ENCODE measurements at places on chromosomes 13 and 19.

DNA sequence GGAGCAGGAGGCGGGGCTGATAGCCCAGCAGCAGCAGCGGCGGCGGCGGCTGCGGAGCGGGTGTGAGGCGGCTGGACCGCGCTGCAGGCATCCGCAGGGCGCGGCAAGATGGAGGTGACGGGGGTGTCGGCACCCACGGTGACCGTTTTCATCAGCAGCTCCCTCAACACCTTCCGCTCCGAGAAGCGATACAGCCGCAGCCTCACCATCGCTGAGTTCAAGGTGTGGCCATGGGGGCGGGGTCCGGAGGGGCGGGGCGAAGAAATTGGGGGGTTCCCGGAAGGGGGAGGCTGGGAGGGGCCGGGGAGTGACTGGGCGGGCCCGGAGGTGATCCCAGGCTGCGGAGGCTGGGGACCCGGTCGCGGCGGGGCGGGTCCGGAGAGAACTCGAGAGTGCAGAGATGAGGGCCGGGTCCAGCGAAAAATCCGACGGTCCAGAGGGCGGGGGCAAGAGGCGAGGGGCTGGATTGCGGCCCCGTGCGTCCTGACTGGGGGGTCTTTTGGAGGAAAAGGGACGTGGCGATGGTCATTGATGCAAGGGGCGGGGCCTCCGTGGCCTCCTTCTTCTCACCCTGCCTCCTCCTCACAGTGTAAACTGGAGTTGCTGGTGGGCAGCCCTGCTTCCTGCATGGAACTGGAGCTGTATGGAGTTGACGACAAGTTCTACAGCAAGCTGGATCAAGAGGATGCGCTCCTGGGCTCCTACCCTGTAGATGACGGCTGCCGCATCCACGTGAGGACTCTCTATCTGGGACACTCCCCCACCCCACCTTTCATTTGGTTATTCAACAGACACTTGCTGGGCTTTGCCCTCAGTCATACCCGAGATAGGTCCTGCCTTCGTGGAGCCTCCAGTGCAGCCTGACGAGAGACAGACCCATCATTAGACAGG is at the start of gene TBCB:
Gene TBCB, plus strand, starts transcription at position 16 of the 891 bp plus-strand sequence. Its CDS starts 93 bp downstream, at position 109.
- DNase-seq, result no peak

DNA sequence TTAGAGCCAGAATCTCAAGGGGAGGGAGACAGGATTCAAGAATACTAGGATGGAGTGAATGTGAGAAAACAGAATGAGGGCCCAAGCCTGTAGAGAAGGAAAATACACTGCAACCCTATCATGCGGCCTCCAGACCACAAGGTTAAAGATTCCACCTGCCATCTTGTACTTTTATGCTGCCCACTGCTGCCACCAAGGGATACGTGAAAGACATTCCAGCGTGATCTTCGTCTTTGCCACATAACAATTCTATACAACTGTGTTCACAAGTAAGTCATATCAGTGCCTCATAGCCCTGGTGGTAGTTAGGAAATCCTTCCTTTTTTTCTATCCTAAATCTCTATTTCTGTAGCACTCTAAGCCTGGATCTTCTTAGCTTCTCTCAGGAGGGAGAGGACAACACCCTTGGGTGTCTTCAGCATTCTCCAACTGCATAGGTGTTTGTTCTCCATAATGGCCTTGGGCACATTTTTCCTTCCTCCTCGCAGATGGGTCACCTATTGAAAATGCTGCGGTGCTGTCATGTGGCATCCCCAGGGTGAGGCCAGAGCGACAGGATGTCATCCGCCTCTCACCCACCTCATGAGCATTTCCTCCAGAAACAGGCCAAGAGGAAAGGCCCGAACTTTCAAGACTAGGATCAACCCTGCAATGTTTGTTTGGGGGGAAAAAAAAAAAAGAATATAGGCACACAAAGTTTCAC is 13.6 kb downstream of the TPT1 start:
- no peak for DNase-seq

GRCh38 chr13:102452836-102453235 is 51.0 kb upstream of the FGF14 start:
- no peak for DNase-seq

DNA sequence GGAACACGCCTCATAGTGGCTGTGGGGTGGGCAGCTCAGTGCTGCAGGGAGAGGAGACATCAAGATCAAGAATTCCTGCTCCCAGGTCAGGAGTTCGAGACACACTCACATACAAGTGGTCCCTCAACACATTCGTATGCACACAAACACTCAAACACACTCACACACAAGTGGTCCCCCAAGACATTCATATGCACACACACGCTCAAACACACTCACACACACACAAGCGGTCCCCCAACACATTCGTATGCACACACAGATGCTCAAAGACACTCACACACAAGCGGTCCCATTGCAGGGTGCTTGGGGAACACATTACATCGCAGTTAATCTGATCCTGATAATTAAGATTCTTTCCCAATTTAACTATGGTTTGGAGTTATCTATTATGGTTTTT is 28.2 kb downstream of the FCGBP start:
- no peak for DNase-seq

- DNase-seq, result no peak
Observed at GRCh38 chr13:111005808-111006505, 91.1 kb upstream of the ANKRD10 start.

DNA sequence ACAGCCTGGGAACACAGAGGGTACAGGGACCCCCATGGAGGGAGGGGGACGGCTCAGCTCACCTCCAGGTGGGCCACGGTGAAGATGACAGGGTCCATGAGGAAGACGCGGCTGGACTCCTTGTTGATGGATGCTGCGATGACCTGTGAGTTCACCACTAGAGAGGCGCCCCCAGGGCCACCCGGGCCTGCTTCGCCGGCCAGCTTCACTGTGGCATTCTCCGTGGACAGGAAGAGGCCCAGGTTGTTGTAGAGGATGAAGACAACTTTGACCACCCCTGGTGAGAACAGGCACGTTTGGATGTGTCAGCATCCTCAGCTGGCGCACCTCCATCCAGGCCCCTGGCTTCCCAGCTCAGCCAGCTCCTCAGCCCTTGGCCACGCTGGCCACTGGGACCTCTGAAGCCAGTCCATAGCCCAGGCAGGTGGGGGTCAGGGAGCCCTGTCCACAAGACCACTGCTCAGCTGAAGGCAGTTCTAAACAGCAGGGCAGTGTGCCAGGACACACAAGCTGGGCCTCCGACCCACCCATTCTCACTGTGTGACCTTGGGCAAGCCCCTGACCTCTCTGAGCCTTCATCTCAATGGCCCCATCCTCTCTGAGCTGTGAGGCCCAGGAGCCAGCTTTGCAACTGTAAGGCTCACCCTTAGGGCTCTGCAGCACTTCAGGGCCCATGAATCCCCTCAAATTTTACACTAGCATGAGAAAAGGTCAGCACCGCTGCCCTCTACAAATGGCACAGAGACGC is 22.1 kb upstream of the ASF1B start:
- DNase-seq, result no peak

DNA sequence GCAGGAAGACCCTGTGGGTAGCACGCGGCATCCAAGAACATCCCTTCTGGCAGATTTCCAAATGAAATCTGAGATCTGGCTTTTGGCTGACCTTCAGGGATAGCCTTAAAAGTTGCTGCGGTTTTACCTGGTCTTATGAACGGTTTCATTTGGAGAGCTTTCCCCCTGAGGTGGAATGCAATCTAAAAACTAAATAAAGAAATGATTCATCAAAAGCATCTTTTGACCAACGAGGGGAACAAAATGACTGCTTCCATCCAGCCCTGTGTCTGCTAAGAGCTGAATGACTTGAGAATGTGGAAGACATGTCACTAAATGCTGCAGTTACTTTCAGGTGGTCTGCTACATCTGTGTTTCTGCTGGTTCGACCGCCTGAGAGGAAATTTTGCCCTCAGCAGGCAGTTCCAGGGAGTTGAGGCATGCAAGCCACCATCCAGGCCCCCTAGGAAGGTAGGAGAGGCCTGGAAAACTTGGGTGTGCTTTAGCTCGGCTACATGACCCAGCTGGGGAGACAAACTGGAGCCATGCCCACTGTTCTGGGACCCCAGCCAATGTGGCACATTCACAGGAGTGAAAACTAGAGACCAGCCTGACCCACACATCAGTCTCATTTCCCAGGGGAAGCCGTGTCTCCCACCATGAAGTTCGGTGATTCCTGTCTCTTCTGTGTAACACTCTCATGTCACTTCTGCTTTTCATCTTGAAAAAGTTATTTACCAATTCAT is 175.1 kb upstream of the KL start:
- no peak for DNase-seq

- peak; percentile 44 for DNase-seq
Observed at GRCh38 chr19:34963573-34964406, at the start of gene ZNF792. Gene ZNF792 (minus strand): TSS chr19:34964229. CDS start chr19:34963662, 567 bp downstream.

- peak; percentile 9 for DNase-seq
Observed at GRCh38 chr13:85590231-85590931, 208.8 kb downstream of the SLITRK6 start.

- DNase-seq, result no peak
Observed at GRCh38 chr13:34030782-34031181, 212.8 kb downstream of the RFC3 start.

DNA sequence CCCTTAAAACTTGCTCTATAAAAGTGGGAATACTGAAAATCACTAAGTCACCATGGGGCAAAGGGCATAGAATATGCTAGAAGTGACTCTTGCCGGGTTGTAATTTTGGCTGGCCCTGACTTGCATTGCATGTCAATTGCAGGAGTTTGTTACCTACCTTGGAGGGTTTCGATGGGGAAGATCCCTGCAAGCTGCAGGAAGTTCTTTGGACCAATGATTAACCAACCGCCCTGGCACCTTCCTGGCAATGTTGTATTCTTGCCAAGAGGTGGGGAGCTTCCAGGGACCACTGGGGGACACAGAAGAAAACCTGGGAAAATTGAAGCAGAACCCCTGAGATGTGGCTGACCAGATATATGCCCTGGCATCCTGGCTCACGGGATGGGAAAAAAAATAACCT is 235.8 kb downstream of the B3GLCT start:
- no peak for DNase-seq

DNA sequence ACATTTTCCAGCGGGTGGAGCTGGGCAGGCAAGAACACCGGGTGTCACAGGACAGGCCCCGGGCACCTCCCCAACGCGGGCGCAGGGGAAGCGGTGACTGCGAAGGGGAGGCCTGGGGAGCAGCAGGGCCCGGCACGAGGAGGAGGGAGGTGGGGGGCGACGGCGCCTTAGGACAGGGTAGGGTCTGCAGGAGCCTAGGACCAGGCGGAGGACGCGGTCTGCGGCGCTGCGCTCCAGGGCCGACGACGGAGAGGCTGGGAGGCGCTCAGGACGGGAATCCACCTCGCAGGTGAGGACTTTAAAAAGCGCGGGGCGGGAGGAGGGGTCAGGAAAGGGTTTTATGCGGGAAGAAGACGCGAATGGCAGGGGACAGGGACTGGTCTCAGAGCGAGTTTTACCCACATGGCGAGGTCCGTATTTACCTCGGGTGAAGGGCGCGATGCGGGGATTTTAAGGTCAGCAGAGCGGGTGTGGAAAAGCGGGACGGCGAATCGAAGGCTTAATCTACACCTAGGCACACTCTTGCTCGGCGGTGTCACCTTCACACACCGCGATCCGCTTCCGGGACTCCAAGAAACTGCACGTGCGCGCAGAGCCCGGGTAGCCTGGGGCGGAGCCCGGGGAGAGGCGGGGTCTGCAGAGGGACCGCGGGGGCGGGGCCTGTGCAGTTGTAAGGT is 13.5 kb downstream of the ERVV-2 start:
- DNase-seq, result no peak

- no peak for DNase-seq
Observed at GRCh38 chr13:110103534-110103933, 203.4 kb downstream of the COL4A1 start.

- DNase-seq, result peak; percentile 42
Observed at GRCh38 chr19:44689290-44690130, 9.4 kb upstream of the CEACAM16 start.

DNA sequence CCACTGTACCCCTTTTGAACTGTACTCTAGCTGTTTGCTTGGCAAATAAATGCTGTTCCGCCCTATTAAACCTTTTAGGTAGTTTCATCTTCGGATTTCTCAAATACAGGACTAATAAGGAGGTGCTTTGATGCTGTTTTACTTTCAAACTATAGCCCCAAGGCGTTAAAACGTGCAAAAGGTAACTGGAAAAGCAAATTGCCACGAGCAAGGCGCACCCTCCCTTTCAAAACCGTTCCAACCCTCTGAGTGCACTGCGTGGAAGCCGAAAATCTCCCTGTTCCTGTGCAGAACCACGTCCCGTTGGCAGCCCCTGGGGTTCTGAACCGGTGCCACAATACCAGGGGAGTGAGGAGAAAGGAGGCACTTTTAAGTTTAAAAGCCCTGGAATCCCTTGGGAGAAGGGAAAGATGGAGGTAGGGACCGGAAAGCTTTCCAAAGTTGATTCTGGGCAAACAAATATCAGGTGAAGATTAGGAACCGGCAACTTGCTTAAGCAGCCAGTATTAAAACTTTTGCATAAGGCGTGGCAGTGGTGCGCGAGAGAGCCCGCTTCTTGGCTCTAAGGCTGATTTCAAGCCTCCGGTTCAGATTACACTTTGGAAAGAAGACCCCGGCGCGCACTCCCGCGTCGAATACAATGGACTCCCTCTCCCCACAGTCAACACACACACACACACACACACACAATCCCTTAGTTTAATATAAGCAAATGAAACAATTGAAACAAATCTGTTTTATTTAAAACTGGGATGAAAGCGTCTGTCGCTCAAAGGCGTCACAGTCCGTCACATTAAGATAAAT is 9.5 kb downstream of the POU4F1 start:
- DNase-seq, result no peak

DNA sequence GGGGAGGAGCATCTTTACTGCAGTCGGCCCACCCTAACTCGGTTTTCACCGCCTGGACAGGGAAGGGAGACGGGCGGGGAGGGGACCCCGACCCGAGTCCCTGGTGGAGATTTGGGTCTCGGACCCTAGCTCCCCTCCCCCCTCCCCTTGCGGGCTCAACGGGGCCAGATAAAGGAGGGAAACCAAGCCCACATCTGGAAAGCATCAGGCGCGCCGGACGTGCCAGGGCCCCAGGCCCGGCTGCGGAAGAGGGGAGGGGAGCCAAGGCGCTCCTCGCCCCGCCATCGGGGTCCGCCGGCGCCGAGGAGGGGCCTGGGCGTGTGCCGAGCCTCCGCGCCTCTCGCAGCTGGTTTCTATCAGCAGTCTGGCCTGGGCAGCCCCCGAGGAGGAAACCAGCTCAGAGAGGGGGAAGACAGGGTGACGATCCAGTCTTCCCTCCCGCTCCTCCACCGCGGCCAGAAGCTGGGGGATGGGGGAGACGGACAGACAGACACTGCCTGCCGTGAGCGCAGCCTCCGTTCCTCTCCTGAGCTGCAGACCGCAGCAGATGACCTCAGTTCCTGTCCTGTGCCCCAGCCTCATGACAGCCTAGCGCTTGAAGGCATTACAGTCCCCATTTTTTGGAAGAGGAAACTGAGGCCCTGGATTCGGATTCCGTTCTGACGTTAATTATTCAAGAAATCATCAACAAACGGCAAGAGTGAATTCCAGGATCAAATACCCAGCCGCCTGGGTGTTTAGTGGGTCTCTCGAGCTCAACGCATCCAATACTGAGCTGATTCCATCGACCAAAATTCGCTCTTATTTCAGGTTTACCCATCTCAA is 3.6 kb upstream of the GNG8 start:
- peak; percentile 64 for DNase-seq

Data from H4 (cell line).